Activated CD4-positive, alpha-beta T cell treated with anti-CD3 and anti-CD28 coated beads, Interleukin-2, amount 10 ng/mL, durations not matched to agents 24 days and 14 days (primary cell): ENCODE measurements at places on chromosomes 12 and 14.
A peak's percentile ranks its signal among the peaks of the same experiment; 100 is the strongest.

DNA sequence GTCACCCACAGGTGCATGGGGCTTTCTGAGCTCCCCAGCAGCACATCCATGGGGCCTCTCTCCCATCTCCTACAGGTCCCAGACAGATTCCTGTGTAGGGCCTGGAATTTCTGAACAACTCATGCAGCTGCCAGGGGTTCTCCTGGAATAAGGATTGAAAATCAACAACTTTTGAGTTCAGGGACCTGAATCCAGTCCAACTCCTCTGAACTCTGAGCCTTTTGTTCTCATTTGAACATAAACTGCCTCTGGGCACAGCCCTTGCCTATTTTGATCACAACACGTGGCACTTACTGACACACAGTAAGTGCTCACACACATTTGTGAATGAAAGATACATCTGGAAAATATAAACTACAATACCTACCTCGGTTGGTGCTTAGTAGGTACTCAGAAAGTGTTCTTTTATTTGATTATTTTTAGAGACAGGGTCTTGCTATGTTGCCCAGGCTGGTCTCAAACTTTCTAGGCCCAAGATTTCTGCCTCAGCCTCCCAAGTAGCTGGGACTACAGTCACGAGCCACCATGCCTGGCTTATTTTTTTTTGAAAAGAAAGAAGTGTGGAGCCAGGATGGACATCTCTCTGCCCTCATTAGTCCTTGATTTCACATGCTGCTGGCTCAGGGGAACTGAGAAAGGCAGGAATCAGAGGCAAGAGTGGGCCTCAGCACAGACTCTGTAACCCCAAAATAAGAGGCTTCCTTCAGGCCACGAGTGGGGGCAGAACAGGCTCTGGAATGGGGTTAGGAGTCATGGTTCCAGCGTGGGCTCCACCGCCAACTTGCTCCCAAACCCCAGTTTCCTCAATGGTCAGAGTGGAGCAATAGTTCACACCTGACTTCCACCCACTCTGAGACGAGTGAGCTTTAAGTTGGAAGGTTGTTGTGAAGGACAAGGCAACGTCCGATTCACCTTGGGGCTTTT, 27.0 kb downstream of the SYNE3 start:
- H3K27ac ChIP-seq: no peak overlapping the region
- no peak for DNase-seq
- peaks cover 34% of the 10 kb centered on the region for H3K36me3 ChIP-seq
- H3K4me3 ChIP-seq: no peak overlapping the region
- peaks cover 37% of the 10 kb centered on the region for H3K4me1 ChIP-seq
- H3K27me3 ChIP-seq: no peaks in the 10 kb centered on the region

DNA sequence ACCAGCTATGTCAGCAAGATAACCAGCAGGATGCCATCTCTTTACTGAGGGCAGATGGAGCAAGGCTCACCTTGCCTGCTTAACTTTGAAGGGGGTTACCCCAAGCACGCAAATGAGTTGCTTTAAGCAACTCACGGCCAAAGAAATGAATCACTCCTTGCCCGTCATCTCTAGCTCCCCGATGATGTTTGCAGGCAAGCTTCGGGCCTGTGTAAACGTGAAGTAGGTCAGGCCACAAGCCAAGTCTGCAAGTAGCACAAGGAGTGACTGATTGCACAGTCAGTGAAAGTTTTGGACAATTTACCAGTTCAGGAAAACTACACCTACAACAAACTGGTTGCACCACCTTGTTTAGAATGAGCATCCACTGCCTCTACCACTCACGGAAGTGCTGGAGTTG, 699.7 kb upstream of the TBX3 start:
- no peak overlapping the region for H3K27ac ChIP-seq
- no peak overlapping the region for H3K4me3 ChIP-seq

DNA sequence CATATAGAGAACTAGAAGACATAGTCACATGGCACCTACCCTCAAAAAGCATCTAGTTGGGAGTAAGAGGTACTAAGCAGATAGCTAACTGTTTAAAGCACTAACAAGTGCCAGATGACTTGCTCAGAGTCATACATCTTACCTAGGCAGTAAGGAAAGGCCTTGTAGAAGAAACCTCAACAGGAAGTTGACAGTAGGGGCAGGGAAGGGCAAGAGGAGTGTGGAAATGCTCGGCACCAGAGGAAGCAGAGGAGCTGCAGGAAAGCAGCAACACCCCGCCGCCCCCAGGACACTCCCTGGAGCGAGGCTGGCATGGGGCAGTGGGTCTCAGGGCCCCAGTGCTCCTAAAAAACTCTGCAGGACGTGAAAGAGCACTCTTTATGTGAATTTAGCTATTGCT, 92.9 kb downstream of the PPP2R5C start:
- DNase-seq: peak; percentile 70
- peak overlapping the region; percentile 42 for H3K4me3 ChIP-seq
- peak overlapping the region; percentile 72 for H3K27ac ChIP-seq
- no peaks in the 10 kb centered on the region for H3K27me3 ChIP-seq
- H3K4me1 ChIP-seq: peaks cover 62% of the 10 kb centered on the region

GRCh38 chr14:67569011-67569650, 30.9 kb downstream of the PIGH start:
- H3K27ac ChIP-seq: no peak overlapping the region
- no peaks in the 10 kb centered on the region for H3K36me3 ChIP-seq
- no peak for DNase-seq
- H3K4me3 ChIP-seq: no peak overlapping the region
- H3K27me3 ChIP-seq: no peaks in the 10 kb centered on the region
